ENCODE measurements at places on chromosomes 16 and 17. TPM values are rescaled to one million over a fixed set of nuclear protein-coding genes. Genes with fewer than 3 reads are reported as not detected.

Gene KRT20
- not detected for total RNA-seq

Gene RTN4RL1
- 0.90 TPM for total RNA-seq

DNA sequence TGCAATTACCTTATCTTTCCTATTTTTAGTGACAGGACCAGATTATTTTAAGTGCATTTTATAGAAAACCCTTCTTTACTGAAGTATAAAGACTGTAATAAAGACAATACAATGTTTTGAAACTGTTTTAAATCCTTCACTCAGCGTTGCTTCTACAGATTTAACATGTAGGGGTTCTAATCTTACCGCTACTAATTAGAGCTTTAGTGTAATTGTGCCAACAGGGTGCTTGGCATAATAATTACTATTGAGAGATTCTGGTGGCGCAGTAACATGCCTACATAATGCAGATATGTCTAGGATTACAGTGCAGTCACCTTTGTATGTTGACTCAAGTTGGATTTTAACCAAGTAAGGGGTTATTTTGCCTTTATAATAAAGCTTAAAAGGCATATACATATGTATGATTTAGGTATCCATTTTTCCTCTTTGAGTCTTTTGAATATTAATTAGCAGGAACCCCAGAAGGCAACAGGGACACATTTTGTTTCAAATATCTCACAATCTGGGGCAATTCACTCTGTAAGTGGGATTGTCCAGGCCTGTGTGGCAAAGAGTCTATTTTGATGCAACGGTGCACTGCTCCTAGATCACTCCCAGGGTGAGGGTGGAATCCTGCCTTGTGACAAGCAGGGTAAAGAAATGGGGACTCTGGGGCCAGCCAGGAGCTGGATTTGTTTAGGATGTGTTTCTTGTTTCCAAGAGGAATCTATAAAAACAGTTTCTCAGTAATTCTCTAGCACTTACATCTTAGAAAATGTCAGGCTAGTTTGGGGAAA lies 604.7 kb upstream of the SALL1 start:
- DNase-seq = no peak

GRCh38 chr16:60225541-60225940 lies 1491.4 kb upstream of the GOT2 start:
- no peak for DNase-seq

Gene IRX3
- total RNA-seq = 1.8 TPM

DNA sequence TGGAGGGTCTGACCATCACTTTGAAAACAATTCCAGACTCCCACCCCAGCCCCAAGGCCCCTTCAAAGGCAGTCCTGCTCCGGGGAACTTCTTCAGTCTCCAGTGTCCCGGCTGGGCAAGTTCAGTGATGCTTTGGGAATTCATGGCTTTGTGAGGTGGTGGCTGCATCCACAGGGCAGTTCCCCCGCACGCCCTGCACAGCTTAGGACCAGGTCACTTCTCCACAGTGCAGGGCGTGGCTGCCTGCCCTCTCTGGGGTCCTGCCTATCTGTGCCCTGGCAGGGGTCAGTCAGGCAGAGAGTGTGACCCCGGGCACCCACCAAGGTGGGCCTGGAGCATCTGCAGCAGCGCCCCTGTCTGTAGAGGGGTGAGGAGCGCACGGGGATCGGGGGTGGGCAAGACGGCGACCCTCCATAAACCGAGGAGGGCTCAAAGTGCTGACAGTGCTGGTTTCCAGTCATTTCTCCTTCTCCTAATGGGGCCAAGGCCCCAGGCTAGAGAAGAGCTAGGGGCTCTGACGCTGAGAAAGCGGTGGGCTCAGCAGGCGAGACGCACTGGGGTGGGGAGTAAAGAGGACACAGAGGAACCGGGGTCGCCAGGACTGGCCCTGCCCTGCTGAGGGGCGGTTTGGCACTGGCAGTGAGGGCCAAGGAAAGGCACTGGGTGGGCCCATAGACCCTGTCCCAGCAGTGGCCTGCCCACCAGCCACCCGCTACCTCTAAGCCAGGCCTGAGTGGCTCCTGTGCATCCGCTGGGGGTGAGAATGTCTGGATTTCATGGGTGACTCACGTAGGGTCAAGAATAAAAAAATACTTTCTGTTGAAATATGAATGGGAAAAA lies 4.2 kb upstream of the ARHGAP27 start:
- DNase-seq = no peak

Gene GRAP
- under 0.01 TPM for total RNA-seq

Data from fibroblast of the aortic adventitia (primary cell).